ENCODE measurements at places on chromosomes 12 and 14.

DNA sequence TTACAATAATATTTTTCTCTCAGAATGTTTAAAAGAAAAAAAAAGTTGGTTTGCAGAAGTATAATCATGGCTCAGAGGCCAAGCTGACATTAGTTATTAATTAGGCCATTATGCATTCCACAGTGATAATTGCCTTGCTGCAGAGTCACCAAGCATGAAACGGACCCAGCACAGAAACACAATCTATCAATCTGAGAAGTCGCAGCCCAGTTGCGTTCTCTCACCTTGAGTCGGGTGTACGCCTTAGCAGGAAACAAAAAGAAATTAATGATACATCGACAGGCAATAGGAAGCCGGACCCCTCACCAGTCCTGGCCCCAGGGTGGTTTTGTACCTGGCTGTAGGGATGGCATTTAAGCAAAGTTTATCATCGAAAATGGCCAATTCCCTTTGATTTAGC is 129.7 kb downstream of the PHETA1 start:
- no peak for DNase-seq

- DNase-seq, result peak; percentile 79
Observed at GRCh38 chr14:92728759-92729364, 19.6 kb downstream of the LGMN start.

DNA sequence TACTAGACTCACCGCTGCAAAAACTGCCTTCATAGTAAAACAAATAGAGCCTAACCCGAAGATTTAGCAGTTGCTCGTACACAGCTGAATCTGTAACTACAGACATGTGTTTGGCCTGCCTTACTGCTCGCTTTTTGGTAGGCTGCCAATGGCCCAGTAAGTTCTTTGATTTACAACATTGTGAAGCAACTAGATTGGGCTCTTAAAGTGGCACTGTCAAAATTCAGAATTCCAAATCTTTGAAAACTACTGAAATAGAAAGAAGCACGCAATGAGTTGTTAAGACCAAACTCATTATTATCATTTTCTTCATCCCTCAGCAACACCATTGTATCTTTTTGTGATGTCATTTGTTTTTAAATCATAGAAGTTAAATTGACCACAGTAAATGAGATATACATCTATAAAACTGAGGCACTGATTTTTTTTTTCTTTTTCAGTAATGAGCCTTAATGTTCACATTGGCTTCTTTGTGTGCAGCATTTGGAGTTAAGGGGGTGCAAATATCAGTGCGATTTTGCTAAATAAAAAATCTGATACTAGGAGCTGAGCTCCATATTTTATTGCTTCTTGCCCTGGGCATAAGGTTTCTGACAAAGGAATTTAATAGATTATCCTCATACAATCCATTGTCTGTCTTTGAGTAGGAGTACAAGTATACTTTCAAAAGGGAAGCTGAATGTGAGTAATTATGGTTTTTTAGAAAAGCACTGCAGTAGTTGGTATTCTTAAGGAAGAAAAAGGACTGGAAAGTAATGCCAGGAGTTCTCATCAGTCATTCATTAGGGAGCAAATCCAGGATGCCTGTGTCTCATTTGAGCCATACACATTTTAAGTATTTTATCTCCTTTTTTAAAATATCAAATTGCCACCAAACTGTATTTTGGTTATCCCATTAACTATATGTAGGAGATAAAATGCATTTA is 138.5 kb downstream of the KICS2 start:
- no peak for DNase-seq

DNA sequence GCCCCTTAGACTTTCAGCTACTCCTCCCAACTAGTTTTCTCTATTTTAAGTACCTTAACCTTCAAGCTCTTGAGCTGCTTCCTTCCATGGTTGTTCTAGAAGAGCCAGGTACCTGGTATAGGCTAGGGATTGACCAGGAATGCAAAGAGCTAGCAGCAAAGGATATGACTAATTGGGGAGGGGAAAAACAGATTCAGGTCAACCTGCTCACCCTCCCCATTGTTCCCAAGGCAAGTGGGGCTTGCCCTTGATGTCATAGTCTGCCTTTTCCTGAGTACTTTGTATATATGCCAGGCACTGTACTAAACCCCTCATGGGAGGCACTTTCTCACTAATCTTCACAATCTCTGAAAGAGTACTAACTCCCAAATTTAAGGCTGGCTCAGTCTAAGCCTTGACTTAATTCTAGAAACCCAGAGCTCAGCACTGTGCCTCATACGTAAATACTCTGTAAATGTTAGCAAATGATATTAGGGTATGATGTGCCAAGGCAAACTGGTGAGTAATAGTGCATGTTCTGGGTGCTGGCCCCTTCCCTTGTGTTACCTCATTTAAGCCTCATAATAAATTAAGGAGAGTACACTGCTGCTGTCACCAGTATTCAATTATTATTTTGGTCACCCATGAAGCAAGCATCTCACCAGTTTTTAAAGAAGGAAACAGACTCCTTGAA is 42.2 kb downstream of the SUDS3 start:
- DNase-seq, result no peak

GRCh38 chr12:116722245-116722644 is 15.6 kb downstream of the SPRING1 start:
- DNase-seq, result no peak

Measured in kidney epithelial cell (primary cell).